ENCODE measurements at places on chromosomes 5 and 9.
A peak's percentile ranks its signal among the peaks of the same experiment; 100 is the strongest.

GRCh38 chr9:124439686-124440243 is 10.5 kb upstream of the ADGRD2 start:
- DNase-seq: no peak

DNA sequence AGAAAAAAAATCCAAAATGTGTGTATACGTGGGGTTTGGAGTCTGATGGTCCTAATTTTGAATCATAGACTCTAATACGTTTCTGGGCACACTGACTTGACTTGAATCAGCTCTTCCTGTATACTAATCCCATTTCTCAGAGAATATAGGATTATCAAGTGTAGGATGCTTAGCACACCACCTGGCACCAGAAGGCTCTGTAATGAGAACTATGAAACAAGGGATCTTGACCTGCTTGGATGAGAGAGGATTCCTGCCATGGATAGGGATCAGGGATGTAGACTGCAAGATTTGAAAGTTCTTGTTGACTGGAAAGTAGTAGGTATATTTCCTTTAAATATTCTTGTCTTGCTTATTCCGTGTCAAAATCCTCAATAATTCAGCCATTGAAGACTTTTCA is 7.8 kb downstream of the HSPA4 start:
- no peak for DNase-seq

GRCh38 chr5:3356016-3356415 is 239.6 kb upstream of the IRX1 start:
- DNase-seq: no peak

DNA sequence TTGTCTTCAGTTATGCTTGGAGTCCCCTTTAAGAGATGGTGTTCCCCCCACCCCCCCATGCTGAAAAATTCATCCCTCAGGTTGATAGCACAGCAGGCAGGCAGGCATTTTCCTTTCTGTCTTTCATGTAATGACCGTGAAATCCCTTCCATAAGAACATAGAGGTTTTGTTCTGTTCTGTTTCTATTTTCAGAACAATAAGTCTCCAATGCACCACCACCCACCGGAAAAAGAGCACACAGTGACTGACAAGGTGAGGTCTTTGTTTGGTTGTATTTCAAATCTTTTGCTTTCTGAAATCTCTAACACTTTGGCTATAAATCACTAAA is 52.4 kb downstream of the DMRT2 start:
- no peak for DNase-seq

DNA sequence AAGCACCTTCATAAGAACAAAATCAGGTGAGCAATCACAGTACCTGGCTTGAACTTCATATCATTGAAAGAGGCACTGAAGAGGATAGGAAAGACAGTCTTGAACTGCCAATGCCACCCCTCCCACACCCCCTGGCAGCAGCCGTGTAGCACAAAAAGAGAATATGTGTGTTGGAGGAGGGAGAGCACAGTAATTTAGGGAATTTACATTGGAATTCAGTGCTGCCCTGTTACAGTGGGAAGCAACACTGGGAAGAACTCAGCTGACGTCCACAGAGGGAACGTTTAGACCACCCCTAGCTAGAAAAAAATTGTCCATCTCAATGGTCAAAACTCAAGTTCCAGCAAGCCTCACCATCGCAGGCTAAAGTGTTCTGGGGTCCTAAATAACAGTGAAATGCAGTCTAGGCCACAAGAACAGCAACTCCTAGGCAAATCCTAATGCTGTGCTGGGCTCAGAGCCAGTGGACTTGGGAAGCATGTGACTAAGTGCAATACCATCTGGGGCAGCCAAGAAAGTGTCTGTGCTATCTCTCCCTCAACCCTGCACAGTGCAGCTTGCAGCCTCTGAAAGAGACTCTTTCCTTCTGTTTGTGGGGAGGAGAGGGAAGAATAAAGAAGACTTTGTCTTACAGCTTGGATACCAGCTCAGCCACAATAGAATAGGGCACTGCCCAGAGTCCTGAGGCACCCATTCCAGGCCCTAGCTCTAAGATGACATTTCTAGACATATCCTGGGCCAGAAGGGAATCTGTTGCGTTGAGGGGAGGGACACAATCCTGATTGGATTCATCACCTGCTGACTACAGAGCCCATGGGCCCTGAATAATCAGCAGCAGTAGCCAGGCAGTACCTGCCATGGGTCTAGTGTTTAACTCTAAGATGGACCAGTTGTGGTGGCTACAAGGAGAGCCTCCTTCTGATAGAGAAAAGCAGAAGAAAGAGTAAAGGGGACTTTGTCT is 62.1 kb upstream of the VLDLR start:
- DNase-seq: no peak

DNA sequence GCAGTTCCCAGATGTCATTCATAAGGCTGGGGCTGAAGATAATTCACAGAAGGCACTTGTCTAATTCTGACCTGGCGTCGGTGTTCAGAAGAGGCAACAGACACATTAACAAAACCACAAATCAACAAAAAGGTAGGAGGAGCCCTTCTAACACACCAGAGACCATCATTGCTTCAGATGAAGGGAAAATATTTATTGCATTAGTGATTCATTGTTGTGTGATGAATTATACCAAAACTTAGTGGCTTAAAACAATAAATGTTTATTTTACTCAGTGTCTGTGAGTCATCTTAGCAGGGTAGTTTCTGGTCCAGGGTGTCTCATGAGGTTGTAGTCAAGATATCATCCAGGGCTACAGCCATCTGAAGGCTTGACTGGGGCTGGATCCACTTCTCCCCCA is 91.3 kb upstream of the KIF2A start:
- DNase-seq: no peak

DNA sequence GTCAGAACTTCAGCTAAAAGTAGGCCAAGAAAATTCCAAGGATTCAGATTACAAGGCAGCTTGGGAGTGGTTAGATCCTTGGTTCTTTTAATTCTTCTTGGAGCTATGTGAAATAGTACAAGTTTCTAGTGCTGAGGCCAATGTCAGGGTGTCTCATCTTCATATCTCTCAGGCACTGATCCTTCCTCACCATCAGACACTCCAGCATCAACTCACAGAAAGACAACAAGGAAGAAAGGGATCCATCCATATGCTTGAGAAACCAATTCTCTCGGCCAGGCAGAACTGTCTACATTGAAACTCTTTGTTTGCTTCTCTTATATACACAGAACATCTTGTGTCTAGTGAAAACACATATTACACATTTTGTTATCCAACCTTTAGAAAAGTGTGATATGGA is 362.1 kb upstream of the CCNH start:
- DNase-seq: no peak

DNA sequence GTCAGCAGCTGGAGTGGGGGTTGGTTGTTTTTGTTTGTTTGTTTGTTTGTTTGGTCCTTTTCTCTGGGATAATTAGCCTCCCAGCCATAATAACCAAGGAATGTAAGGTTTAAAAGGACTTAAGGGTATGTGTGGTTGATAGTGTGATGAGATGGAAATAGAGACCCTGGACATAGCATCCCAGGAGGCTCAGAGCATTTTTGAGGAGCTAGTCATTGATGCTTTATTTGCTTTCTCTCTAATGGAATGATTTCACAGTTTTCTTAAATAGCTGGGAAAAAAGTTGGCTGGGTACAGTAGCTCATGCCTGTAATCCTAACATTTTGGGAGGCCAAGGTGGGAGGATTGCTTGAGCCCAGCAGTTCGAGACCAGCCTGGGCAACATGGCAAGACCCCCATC is 45.1 kb downstream of the TTC1 start:
- no peak for DNase-seq

GRCh38 chr5:167156446-167156845 is 1135.0 kb upstream of the WWC1 start:
- no peak for DNase-seq

GRCh38 chr9:127267793-127268525 is 3.4 kb downstream of the GARNL3 start:
- DNase-seq: no peak

DNA sequence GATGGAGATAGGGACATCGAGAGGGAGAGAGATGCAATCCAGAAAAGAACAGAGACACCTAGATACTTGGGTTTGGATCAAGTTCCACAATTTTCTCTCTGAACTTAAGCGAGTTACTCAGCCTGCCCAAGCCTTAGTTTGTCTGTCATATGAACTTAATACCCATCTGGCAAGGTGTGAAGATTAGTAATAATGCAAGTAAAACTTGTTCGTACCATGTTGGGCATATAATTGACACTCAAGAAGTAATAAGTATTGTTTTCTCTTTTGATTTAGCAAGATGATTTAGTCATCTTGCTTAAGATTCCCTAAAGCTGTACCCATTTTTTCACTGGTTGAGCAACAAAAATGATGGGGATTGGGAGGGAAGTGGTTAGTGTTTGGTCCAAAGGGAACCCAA is 7.5 kb downstream of the RABGAP1 start:
- no peak for DNase-seq

- DNase-seq: no peak
Measured at GRCh38 chr5:23012842-23013241, 159.7 kb upstream of the CDH12 start.

GRCh38 chr9:13209498-13209897 is 70.0 kb downstream of the MPDZ start:
- DNase-seq: no peak

DNA sequence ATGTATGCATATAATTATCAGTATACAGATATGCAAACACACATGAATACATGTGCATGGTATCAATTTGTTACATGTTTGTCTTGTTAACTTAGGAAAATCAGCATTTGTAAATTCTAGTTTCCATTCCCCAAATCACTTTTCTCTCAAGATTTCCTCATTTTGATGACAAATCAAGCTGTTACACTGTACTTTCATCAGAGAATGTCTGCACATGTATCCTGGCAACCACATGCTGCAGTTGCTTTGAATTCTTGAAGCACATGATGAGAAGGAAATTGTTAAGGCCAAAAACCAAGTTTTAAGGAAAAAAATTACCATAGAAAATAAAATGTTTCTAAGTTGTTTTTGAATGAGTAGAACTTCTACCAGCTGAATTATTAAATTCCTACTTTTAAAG is 1834.5 kb downstream of the EFNA5 start:
- no peak for DNase-seq

DNA sequence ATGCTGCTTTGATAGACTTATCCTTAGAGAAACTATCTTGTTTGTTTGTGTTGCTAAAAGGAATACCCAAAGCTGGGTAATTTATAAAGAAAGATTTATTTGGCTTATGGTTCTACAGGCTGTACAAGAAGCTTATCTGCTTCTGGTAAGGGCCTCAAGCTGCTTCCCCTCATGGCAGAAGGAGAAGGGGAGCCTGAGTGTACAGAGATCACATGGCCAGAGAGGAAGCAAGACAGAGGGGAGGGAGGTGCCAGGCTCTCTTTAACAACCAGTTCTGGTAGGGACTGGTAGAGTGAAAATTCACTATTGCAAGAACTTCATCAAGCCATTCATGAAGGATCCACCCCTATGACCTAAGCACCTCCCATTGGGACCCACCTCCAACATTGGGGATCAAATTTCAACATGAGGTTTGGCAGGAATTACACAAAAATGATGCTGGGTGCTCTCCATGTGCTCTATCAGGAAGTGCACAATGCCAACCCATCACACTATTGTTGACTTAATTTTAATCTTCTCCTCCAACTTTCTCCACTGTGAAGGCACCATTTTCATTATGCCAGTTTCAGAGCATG is 115.1 kb upstream of the SHB start:
- no peak for DNase-seq

- DNase-seq: no peak
Measured at GRCh38 chr9:25935188-25935587, 256.9 kb upstream of the TUSC1 start.

DNA sequence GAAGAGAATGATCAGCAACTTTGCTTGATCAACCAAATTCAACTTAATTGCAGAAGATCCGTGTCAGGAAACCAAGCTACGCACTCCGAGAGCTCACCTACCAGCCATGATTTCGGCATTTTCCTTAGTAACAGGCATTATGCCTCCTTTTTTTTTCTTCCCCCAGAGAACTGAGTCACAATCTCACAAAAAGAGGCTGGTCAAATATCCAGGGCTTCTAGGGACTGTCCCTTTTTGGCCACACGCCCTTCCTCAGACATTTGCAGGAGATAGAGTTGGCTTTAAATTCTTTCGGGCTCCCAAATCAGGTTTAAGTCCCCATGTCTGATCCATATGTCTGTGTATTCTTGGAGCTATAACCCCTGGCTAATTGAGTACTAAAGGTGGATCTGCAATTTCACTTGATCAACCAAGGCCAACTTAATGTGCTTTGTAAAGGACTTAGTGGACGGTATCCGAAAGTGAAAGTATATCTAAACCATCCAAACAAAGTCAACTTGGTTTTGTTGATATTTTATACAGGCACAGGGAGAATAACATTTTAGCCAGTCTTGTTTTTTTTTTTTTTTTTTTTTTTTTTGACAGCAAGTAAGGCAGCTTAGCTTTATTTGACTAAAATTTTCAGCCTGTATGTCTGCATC is 100.8 kb upstream of the TBCA start:
- peak; percentile 65 for DNase-seq

DNA sequence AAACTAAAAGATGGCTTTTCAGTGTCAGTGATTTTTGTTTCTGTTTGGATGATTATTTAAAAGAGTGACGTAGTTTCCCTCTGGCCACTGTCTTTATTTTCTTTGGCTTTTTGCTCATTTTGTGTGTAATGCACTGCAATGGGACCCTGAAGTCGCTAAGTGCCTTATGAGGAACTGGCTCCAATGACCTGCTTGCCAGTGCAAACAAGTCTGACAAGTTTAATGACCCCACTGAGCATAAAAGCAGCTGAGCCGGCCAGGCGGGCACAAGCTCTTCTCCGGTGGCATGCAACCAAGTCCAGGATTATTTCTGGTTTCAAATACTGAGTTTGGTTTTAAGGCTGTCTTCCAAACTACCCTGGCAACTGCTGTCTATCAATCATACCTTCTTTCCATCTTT is 15.6 kb upstream of the GNA14 start:
- no peak for DNase-seq

DNA sequence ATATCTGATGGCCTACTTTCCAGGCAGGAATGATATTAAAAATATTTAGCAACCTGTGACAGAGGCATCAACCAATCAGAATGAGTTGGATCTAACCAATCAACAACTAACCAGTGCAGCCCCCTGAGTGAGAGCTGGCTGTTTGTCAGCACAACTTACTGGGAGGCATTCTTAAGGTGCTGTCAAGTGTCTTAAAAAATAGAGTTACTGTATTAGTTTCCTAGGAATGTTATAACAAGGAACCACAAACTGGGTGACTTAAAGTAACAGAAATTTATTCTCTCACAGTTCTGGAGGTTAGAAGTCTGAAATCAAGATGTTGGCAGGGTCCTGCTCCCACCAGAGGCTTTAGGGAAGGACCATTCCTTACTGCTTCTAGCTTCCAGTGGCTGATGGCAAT is 85.2 kb downstream of the ATG10 start:
- DNase-seq: no peak

- DNase-seq: no peak
Measured at GRCh38 chr9:114154600-114155102, 686 bp upstream of the COL27A1 start.

- DNase-seq: no peak
Measured at GRCh38 chr9:34430843-34431437, 27.4 kb downstream of the FAM219A start.

- no peak for DNase-seq
Measured at GRCh38 chr5:177605078-177605477, 5.1 kb downstream of the B4GALT7 start.

- DNase-seq: no peak
Measured at GRCh38 chr9:93896093-93896492, 59.1 kb downstream of the BARX1 start.

- DNase-seq: peak; percentile 73
Measured at GRCh38 chr5:133932441-133933168, 35.8 kb downstream of the C5orf15 start.

Measured in suppressor macrophage treated with lipopolysaccharide for 1 hour (primary cell).